ENCODE measurements at places on chromosomes 12 and 14.

DNA sequence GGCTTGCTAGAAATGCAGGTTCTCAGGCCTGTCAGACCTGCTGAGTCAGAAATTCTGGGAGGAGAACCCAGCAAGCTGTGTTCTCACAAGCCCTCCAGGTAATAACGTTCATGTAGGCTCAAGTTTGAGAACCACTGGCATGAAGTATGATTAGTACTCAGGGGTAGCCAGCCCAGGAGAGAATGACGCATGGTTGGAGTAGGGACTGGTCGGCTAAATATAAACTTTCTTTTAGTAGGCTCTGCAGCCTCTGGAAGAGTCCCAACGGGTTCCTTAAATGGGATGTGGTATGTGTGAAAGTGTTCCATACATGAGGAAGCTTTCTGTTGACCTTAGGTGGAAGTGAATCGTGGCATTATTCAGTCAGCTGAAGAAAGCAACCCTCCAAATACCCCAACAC, 209.3 kb downstream of the SLC41A2 start:
- no peak for DNase-seq

GRCh38 chr12:3453990-3454680, 36.9 kb upstream of the PRMT8 start:
- no peak for DNase-seq

- DNase-seq: no peak
These were observed 169.1 kb downstream of the RBM19 start for GRCh38 chr12:113796852-113797534.

- DNase-seq: no peak
These were observed 132.1 kb upstream of the SYT1 start for GRCh38 chr12:78732481-78732880.

DNA sequence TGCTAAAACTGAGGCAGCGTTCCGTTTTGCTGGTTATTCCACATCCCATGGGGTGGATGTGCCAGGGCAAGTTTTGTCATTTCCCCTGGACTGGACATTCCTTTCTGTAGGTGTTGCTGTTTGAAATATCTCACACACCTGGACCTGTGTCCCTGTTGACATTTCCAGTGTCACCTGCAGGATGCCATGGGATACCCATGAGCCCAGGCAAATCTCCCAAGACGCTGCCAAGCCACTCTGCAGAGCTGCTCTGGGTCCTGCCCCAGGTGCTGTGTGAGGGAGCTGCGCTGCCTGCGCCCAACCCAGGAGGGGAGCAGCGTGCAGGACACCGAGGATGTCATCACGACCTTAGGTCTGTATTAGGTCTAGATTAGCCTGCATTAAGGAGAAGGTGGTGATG, 5.2 kb upstream of the PACS2 start:
- DNase-seq: no peak

GRCh38 chr14:51954031-51954430, 35.3 kb upstream of the RTRAF start:
- no peak for DNase-seq

GRCh38 chr14:106308839-106309389, 782.5 kb downstream of the TMEM121 start:
- DNase-seq: no peak

DNA sequence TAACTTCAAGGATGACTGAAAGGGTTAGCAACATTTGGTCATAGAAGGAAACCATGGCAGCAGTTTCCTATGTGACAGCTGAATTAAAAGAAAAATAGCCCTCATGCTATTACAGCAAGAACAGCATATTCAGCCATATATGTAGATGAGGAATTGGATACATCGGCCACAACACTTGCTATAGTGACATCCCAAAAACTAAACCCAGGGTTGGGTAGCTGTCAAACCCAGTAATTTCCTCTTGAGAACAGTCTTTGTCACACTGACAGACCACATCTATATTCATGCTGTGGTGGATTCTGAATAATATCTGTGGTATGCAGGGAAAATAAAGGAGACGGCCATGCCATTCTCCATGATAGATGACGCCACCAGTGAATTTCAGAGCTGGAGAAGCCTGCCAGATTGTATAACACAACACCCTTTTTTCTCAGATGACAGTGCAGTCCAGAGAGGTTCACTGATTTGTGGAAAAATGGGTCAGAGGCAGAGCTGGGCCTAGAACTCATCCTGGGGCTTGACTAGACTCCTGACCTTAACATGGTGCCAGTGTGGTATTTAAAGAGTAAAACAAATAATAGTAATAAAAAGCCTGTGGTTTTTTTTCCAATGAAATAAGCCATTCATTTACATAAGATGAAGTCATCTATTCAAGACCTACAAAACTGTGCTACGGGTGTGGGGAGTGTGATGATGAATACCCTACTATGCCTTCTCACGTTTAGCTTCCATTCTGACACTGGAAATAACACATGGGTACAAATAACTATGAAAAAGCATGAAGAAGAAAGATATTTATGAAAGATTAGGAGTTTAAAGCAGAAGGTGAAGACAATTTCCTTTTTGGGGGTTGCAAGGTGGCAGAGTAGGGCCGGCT, 32.3 kb downstream of the EFCAB11 start:
- DNase-seq: peak; percentile 26

GRCh38 chr12:79661629-79662028, 29.1 kb downstream of the PAWR start:
- DNase-seq: no peak

DNA sequence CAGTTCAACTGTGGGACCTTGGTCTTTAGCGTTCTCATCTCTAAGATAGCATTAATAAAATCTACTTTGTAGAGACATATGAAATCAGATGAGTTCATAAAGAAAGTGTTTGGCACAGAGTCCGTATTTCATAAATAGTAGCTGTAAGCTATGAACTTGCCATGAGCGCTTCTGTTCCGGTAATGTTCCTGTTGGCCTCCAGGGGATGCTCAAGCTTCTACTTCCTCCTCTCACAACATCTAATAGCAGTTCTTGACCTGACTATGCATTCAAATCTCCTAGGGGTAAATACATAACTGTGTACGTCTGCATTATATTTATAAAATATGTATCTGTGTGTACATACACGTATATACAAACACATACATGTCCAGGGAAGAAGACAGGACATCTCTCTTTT, 288.2 kb upstream of the TMPO start:
- DNase-seq: no peak

- no peak for DNase-seq
These were observed 3.4 kb downstream of the HSD17B6 start for GRCh38 chr12:56766535-56766934.

DNA sequence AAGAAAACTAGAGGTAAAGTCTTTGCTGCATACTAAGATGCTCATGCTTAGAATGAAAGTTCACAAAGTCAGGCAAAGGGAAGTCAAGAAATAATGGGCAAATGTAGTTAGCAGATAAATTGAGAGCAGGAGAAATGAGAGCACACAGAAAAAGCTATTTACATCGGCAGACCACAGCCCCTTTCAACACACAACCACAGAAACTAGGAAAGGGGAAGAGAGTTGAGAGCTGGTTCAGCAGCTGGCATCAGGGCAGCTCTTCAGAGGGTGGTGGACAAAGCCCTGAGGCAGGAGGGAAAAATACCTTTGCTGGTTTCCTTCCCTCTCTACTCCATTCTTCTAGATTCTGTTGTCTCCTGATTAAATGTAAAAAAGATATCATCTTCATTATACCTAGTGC, 95.4 kb upstream of the ANO4 start:
- no peak for DNase-seq

DNA sequence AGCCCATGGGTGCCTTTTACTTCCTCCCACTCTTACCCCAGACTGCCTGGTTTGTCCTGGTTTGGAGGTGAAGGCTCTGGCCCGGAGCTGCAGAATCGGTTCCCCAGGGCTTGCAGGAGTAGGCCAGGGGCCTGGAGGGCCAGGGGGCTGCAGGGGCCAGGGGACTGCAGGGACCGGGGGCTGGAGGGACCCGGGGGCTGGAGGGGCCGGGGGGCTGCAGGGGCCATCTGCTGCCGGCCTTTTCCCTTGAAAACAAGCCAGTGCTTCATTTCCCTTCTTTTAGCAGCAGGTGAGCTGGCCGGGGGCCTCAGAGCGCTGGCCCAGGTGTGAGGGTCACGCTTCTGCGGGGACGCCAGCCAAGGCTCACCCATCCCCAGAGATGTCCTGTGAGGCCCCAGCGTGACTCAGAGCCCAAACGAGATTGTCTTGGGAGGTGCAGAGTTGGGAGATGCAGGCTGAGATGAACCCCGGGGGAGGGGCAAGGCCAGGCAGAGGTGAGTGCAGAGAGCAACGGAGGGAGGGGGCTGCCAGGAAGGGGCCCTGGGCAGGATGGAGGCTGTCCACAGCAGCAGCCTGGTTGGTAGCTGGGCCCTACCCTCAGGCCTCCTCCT, 154.9 kb downstream of the KIF26A start:
- no peak for DNase-seq

GRCh38 chr12:76820888-76821482, 57.1 kb downstream of the ZDHHC17 start:
- no peak for DNase-seq

DNA sequence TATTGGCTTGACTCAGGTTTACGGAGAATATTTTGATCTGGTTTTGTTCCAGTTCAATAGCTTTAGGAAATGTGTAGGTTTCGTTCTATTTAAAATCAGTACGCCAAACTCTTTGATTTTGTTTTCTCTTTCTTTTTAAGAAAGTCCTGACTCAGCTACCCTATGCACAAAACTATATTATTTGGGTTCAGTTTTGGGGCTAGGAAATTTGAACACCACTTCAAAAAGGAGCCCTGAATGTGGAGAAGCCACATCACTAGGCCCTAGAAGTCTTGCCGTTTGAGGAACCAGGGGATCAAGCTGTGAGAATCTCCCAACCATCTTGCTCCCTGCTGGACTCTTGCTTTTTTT, 168.2 kb upstream of the BCL2L14 start:
- no peak for DNase-seq

GRCh38 chr12:55965941-55966407, at the start of gene PMEL:
TSS of gene PMEL (minus strand) at chr12:55966042. CDS start at chr12:55966011, 31 bp downstream.
- no peak for DNase-seq

- no peak for DNase-seq
These were observed 6.6 kb downstream of the OR9K2 start for GRCh38 chr12:55132816-55133215.

- DNase-seq: no peak
These were observed 114.5 kb downstream of the ADGRD1 start for GRCh38 chr12:131067981-131068851.

GRCh38 chr12:102435827-102436436, 44.4 kb downstream of the IGF1 start:
- DNase-seq: no peak

DNA sequence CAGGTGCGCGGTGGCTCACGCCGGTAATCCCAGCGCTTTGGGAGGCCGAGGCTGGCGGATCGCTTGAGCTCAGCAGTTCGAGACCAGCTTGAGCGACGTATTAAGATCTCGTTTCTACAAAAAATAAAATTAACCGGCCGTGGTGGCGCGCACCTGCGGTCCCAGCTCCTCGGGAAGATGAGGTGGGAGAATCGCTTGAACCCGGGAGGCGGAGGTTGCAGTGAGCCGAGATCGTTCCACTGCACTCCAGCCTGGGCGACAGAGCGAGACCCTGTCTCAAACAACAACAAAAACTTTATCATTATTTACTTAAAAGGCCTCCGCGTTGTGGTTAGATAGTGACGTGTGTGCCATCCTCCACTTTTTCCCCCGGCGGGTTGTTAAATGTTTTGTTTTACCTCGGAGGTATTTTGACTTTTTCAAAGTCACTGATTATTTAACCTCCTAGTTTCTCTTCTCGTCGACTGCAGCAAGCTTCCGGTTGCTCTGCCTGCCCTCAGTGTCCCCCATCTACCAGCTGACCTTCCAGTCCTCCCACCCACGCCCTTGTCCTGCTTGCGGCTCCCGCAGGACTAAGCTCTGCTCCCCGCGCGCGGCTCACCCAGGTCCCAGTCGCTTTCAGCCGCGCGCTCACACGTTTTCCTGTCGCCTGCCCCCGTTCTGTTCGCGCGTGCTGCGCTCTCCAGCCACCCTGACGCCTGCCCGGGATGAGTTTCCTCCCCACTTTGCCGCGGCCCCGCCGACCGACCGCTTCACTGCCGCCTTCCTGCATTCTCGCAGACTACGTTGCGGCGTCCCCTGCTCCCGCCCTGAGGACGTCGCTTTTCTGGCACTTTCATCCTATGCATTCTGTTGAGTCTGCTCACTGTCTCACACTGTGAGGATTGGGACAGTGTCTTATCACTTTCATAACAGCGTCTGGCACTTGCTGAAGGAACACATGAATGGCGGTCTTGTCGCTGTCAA, 1.2 kb upstream of the SCAF11 start:
- DNase-seq: peak; percentile 67

DNA sequence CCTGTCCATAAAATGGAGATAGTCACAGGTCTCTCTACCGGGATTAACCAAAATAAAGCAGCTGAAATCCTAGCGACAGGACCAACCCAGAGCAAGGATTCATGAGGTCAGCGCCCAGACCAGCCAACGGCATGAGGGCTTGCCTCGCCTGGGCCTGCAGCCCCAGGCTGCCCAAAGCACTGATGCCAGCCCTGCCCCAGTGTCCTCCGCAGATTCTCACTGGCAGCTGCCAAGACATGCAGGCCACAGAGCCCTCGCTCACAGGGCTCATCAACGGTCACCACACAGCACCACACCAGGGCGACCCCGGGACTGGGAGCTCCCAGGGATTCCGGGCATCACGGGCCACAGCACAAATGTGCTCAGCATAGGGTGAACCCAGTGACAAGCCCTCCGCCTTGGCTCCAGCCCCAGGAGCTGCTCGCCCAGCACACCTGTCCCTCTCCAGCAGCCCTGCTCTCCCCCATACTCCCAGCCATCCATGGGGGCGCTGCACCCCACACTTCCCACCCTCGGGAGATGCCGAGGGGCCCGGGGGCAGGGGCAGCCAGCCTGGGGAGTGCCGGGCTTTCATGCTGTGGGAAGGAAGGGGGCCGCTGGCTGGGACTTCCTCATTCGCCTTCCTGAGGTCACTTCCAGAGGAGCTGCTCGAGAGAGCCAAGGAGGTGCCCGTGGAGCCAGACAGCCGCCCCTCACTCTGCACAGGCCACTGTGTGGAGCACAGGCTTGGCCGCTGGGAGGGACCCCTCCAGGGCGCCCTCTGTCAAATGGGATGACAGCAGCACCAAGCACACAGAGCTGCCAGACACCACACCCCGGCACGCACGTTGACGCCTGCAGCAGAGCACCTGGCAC, 14.1 kb downstream of the RAB35 start:
- no peak for DNase-seq

GRCh38 chr12:66555113-66555512, 123.8 kb downstream of the GRIP1 start:
- DNase-seq: no peak

All from caudate nucleus (tissue), 63 donors.